ENCODE measurements at places on chromosomes 2 and 18.

DNA sequence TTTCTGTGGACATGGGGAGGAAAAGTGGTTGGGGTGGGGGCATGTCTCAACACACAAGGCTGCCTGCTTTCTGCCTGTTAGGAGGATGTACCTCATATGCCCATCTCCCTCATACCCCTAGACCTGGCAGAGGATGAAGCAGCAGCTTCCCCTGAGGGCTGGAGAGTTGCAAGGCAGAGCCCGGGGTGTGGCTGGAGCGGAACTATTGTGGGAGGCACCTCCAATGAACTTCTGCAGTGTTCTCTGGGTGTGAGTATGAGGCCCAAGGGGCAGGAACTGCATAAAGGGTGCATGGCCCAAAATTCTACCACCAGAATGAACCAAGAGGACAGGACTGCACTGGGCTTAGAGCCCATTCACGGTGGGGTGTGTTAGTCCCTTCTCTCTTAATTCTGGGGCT, 296.3 kb upstream of the SIX2 start:
- no peak for DNase-seq

- no peak for DNase-seq
Observed at GRCh38 chr2:48016225-48017019, 110.1 kb upstream of the FBXO11 start.

GRCh38 chr18:33937270-33937816, 287.4 kb downstream of the NOL4 start:
- DNase-seq = no peak

- DNase-seq = no peak
Observed at GRCh38 chr2:222907790-222908441, 47.1 kb downstream of the ACSL3 start.

DNA sequence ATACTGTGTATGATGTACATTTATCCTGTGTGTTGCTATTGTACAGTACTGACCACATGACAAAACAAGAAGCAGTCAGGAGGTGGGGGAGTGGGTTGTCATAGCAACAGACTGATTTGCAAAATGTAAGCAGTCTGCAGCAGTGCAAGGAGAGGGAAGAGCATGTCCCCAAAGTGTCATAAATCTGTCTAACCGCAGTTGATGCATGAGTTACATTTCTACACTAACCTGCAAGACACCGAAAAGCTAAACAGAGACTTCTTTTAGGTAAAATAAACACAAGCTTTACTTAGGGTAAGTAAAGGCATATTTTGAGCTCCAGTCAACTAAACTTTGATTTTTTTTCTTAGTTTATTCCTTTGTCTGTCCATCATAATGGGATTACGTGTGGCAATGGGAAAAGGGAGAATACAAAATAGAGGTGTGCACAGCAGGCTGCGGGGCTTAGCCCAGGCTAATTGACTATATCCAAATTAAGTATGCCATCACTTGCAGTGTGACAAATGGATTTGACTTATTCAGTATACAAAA, 134.5 kb downstream of the MEIS1 start:
- DNase-seq = peak; percentile 44

GRCh38 chr18:75057169-75057960, 151.6 kb downstream of the PTGR3 start:
- no peak for DNase-seq

DNA sequence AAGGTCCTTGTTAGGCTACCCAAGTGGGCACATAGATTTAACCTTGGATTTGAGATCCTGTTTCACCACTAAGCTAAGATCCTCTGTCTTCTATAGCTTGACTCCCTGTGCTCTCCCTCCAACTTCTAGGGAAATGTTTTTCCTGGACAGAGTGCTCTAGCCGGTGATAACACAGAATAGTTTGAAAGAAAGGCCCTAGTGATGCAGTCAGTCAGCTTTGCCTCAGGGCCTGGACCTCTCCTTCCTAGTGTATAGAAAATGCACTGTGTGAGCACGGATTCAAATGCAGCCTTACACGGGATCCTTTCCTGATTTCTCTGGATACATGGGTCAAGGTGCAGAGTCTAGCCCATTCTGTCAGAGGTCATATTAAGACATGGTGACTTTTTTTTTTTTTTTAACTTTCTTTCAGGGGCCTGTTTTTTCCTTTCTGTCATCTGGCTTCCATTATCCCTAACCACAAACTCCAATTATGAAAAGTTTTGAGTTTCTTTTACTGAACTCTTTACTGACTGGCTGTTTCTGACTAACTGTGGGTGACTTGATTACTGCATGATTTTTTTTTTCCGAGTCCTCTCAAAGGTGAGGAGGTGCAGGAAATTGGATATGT, 122.6 kb downstream of the LRP1B start:
- no peak for DNase-seq

Data from NCI-H1436 treated with DMSO at 0.1 percent for 48 hours (cell line).